Left hindlimb (tissue), 1 donor: ENCODE measurements at places on chromosomes 11 and 22.

DNA sequence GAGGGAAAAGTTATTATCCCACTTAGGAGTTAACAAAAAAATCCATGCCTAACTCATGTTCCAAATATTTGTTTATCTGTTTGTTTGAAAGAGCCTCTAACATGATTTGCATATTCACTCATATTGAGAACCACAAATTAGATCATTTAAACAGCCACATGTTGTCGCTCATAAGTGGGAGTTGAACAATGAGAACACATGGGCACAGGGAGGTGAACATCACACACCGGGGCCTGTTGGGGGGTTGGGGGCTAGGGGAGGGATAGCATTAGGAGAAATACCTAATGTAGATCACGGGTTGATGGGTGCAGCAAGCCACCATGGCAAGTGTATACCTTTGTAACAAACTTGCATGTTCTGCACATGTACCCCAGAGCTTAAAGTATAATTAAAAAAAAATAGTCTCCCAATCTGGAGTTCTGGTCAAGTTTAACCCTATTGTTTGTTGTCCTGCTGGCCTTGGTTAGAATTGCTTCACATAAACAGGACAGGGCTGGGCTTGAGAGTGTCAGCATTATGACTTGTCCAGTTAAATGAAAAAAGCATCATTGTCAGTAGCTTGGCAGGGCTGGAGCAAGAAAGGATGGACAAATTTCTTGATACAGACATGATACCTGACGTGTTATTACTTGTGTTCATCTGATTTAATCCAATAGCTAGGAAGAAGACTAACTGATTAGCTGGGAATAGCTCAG is 57.8 kb upstream of the PSMA1 start:
- no peak for DNase-seq

DNA sequence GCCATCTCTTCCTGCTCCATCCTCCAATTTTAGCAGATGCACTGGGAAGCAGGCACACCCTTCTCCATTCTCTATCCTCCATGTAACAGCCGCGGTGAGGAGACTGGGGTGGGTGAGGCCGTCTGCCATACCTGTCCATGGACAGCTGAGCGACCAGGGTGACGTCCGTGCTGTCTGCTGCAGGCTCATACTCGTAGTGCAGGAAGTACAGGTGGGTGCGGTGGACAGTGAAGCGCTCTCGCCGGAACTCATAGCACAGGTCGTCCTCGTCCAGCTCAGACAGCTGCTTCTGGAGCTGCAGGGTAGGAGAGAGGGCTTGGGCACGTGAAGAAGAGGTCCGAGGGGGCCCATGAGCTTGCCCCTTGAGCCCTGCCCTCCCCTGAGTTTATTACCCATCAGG is 257.8 kb upstream of the SYN3 start:
- DNase-seq: no peak

DNA sequence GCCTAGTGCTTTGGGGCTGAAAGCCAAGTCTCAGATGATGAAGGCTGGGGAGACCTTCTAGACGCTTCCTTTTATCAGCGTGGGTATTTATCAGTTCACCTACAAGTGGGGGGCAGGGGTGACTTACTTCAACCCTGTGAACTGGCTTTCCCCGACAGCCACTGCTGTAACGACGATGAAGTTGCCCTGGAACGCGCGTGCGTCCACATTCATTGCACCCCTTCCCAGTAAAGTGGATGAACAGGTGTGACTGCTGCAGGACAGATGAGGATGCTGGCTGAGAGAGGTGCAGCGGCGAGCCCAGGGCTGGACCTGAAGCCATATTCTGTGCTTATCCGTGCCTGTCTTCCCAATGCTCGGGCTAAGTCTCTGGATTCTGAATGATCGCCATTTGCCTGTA is 1122.3 kb downstream of the TBC1D22A start:
- DNase-seq: no peak

DNA sequence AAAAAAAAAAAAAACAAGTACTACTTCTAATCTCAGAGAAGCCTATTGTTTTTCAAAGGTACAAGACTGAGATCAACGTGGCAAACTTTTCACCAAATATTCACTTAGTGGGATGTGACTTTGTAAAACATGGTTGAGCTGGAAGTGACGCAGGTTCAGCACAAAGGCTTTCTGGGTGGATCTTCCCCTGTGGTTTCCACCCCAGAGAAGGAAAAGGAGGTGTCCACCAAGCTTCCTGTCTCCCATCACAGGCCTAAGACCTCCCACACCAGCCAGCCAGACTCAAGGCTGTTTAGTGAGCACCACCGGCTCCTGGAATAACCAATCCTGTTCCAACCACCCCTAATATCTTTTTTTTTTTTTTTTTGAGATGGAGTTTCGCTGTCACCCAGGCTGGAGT is 5.7 kb downstream of the TMEM184B start:
- DNase-seq: no peak

DNA sequence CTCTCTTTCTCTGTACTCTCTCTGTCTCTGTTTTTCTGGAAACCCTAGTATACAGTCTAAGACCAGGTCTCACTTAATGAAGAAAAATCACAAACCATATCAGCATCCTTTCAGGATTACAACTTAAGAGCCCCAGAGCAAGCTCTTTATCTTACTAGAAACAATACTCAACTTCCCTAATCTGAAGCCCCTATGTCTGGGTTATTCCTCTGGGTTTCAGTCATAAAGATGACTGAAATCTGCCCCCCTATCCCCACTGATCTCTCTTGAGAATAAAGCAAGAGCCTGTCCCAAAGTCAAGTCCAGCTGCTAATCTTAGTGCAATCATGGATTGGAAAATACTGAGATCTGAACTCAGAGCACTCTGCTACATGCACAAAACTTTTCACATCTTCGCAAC is 53.9 kb upstream of the PICALM start:
- DNase-seq: no peak

GRCh38 chr11:65615950-65616574 is 486 bp downstream of the PCNX3 start:
- no peak for DNase-seq

DNA sequence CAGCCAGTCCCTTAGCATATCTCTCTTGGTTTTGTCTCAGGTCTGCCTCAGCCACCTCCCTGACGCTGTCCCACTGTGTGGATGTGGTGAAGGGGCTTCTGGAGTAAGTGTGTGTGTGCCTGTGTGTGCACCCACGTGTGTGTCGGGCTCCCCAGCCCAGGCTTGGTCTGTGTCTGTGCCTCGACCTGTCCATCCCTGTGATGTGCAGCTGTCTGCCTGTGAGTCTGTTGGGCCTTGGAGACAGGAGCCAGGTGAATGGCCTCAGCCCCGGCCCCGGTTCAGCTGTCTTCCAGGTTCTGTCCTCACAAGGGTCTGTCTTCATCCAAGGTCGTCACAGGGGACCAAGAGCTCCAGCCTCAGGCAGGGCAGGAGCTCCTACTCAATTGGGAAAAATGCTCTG is 9.8 kb downstream of the ATG16L2 start:
- no peak for DNase-seq

DNA sequence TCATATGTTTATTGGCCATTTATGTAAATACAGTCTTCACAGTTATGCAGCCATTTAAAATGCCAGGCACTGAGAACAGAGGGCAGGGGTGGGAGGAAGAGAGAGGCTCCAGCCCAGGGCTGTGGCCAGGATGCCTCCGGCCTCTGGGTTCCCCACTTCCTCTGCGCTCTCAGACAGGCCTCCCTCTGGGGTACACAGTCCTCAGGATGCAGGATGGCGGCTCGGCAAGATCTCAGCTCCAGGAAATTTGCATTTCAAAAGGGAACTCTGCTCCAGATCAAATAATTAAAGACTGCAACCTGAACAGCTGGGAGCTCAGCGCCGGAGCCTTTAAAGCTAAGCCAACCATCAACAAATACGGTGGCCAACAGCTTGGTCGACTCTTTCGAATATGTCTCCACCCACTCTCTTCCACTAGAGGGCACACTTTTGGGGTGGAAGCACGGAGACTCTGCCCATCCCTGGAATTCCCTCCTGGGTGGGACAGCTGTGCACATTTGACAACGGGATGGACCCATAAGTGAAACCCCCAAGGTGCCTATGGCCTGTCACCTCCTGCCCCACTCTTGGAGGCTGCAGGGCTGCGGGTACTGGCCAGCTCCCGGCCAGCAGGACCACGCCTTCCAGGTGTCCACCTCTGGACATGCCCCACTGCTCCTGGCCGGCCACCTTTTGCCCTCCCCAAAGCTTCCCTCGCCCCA is 1044.7 kb downstream of the BRD1 start:
- no peak for DNase-seq

GRCh38 chr11:75548595-75549272 is 13.3 kb upstream of the SERPINH1 start:
- peak; percentile 62 for DNase-seq

- no peak for DNase-seq
Observed at GRCh38 chr11:77515483-77515882, 41.6 kb upstream of the PAK1 start.

DNA sequence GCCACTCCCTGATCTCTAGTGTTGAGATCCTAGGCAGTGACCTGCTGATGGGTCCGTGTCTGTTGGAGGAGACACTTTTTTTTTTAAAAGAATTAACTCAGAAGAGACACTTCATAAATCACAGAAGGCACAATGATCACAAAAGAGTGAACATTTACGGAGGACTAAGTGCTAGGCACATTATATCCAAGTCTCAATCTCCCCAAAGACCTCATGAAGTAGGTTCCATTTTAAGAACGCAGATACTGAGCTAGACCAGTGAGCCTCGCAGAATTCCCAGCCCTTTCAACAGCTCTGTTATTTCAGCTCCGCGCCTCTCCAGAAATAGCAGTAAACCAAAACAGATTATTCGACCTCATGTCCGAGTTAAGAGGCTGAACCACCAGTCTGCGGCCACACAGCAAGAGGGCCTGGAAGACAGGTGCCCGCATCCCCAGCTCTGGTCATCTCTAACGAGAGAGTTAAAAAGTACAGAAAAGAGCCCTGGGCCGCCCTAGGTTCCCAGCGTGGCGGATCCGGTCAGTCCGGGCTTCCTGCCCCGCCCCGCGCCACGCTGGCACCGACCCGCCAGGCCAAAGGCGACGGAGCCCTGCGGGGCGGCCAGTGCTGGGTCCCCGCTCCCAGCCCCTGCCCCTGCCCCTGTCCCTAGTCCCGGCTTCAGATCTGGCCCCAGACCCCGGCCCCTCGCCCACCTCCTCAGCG is 612 bp downstream of the XBP1 start:
- DNase-seq: peak; percentile 70

DNA sequence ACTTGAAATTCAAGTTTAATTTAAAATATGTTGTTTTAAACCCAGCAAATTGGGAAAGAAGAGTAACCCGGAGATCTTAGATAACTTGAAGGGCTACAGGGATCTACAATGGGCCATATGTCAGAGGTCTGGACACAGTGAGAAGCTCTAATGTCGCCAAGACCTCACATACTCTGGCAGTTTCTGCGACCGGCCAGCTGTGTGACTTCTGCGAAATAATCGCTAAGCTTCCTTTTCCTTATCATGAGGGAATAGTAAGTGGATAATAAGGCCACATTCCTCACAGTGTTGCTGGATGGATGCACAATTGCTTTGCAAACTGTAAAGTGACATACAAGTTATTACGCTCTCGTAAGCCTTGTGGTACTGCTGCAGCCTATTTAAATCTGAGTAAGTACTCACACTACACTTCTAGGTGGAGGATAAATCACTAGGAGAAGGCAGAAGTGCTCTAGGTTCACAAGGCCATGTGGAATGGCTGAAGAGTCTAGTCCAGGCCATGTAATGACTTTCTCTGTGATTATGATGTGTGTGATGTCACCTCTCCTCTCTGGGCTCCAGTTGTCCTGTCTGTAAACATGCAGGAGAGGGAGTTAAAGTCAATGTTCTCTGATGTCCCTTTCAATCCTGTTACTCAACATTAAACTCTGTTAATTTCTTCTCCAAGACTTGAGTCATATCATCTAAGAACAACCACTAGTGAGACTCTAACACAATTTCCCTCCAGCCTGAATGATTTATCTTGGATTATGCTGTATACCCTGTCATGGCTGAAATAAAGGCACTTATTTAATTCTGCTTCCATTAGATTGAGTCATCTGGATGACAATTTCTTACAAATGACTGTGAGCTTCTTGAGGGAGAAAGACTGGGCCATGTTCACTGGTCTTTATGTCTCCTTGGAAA is 192.6 kb upstream of the NARS2 start:
- no peak for DNase-seq

DNA sequence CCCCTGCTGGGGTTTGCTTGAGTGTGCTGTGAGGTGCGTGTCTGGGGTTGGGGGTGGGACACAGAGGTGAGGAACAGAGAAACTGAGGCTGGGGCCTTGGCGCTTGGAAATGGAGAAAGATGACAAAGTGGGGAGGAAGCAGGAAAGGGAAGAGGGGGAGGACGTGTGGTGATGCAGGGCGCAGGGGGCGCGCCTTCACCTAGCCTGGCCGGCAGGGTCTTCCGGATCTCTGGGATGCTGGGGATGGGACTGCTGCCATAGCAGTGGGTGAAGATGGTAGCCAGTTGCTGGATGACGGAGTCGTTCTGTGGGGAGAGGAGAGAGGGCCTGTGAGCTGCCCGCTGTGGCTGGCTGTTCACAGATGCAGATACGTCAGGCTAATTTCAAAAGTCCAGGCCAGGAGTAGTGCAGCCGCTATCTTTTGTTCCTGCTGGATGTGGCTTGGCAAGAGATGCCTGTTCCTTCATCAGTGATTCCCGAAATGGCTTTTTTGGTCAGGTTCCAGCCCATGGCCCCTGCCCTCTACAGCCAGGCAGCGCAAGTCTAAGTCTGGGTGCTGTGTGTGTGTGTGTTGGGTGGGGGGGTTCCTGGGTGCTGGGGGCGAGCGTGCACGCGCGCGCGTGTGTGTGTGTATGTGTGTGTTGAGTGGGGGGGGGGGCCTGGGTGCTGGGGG is 54.8 kb downstream of the NAT10 start:
- no peak for DNase-seq
